Fibroblast of skin of right biceps (primary cell): ENCODE measurements at places on chromosomes 5 and 9.

DNA sequence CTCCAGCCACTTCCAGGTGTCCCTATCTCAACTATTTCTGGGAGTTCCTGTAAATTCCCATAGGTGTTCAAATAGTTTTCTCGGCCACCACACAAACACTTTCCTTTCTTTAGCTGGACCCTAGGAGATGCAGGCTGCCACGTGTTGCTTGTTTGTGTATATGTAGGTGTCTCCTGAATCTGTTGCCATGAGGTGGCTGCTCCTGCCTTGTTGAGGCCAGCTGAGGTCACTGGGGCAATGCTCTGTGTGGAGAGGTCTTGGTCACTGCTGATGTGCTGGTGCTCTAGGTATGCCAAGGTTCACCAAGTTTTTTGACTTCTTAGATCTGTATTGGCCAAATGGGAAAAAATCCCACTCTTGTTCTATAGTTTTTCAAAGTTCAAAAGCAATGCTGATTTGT lies 132.5 kb upstream of the CHD1 start:
- no peak for DNase-seq

DNA sequence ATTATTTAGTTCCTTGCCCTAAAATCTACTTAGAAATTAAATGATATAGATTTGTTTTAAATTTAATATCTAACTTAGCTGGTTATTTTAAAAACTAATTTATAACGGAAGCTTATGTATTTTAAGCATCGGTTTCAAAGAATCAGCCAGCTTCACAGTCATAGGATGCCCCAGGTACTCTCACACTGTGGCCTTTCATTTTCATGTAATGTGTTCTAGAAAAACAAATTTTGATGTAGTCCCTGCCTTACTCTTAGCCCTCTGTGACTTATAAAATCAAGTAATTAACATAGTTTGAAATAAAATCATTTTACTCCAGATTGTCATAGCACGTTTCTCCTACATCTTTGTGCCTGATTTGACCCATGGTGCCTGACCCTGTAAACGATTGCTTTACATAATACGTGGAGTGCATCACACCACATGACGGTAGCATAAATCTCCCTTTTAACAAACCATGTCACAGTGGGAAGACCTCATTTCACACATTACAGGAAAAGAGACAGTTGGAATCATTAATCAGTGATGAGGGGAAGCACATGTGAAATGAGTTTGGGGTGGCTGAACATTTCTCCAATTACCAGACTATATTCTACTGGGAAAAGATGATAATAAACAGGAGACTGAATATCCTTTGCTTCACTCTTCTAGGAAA lies 731.5 kb upstream of the CDH9 start:
- no peak for DNase-seq

- DNase-seq = peak; percentile 4
Measured at GRCh38 chr5:14946815-14947620, 75.4 kb upstream of the ANKH start.

GRCh38 chr9:83622433-83622938 lies 457 bp upstream of the IDNK start:
- DNase-seq = no peak

DNA sequence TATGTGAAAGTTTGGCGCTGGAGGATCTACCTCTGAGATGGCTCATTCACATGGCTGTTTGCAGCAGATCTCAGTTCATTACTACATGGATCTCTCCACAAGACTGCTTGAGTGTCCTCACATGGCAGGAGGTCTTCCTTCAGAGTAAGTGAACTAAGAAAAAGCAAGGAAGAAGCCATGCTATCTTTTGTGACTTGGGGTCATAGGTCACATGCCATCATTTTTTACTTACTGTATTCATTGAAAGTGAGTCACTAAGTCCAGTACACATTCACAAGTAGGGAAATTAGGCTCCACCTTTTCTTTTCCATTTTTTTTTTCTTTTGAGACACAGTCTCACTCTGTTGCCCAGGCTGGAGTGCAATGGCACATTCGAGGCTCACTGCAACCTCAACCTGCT lies 8.7 kb upstream of the CDKN2AIPNL start:
- no peak for DNase-seq

DNA sequence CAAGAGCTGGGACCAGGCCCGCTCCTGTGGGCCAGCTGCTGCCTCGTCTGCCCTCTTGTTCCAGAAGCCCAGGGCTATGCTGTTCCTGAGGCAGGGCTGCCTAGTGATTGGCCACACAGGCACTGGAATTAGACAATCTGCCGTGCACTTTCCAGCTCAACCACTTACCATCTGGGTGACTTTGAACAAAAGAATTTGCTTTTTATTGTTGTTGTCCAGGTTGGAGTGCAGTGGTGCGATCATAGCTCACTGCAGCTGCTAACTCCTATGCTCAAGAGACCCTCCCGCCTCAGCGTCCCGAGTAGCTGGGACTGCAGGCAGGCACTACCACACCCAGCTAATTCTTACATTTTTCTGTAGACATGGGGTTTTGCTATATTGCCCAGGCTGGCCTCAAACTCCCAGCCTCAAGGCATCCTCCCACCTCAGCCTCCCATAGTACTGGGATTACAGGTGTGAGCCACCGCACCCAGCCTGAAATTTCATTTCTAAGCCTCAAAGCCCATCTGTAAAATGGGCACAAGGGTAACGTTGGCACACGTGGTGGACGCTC lies 1.2 kb upstream of the NEK6 start:
- DNase-seq = peak; percentile 89

- DNase-seq = no peak
Measured at GRCh38 chr5:107367480-107367879, 303.3 kb downstream of the EFNA5 start.
